ENCODE measurements at places on chromosomes 2 and 18.

DNA sequence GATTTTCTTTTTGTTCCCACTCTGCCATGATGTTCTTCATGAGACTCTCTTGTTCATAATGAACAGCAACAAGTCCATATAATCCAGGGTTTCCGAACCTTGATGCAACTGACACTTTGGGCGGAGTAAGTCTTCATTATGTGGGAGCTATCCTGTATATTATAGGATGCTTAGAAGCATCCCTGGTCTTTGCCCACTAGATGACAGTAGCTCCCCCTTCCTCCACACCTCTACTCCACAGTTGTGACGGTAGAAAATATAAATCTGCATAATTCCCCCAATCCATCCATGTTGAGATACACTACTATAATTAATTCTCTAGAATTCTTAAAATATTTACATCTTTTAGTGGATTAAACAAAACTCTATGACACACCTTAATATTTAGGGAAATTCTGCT lies 482.2 kb upstream of the CELF4 start:
- no peak for DNase-seq

DNA sequence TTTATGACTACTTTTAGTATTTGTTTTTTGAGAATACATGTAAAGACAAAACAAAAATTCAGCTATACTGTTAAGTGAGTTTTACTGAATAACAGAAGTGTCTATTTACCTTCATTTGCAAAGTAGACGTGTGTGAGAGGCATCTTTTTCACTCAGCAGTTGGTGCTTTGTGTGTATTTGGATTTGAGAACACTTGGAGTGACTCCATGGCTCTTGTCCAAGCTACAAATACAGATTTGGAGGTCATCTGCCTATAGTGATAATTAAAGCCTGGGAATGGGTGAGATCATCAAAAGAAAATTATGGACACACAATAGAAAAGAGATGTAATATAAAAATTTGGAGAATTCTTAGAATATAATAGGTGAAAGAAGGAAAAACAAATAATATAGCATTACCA lies 6.2 kb downstream of the NAB1 start:
- DNase-seq = no peak

DNA sequence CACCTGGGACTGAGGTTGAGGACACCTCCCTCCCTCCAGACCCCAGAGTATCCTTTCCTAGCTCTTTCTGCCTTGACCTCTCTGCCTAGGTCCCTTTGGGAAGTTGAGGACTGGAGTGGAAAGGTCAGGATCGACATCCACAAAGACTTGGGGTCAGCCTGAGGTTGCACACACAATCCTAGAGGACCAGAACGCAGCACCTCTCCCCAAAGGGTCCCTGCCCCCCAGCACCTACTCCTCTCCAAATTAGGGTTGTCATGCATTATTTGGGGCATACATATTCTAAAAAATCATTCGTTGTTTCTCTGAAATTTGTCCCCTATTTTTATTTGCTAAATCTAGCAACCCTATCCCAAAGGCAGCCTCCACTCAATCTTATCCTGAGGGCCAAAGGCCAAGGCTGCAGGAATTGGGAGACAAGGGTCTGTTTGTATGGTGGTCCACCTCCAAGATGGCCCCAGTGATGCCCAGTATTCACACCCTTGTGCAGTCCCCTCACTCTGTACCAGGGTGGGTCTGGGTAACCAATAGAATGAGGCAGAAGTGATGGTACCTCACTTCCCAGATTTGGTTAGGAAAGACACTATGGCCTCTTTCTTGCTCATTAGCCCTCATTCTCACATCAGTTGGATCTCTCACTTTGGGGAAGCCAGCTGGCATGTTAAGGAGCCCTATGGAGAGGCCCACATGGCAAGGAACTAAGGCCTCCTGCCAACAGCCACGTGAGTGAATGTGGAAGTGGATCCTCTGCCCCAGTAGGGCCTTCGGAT lies 3.5 kb upstream of the CHRNG start:
- DNase-seq = no peak

DNA sequence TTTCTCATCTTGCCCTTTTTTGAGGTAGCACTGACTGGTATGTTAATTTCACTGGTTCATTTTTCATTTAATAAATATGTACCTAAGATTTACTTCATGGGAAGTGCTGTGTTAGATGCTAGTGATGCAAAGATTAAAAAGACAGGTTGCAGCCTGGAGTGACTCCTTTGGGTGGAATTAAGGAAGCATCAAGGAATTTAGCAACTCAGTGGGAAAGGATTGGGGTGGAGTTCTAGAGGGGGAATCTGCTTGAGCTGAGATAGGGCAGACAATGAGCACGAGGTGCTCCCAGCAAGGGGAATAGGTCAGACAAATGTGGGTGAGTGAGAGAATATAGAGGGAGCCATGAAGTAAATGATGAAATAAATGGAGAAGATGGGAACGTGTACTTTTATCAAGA lies 57.0 kb downstream of the LYPD6 start:
- DNase-seq = no peak

- no peak for DNase-seq
Measured at GRCh38 chr2:172510088-172510487, 45.8 kb upstream of the PDK1 start.

DNA sequence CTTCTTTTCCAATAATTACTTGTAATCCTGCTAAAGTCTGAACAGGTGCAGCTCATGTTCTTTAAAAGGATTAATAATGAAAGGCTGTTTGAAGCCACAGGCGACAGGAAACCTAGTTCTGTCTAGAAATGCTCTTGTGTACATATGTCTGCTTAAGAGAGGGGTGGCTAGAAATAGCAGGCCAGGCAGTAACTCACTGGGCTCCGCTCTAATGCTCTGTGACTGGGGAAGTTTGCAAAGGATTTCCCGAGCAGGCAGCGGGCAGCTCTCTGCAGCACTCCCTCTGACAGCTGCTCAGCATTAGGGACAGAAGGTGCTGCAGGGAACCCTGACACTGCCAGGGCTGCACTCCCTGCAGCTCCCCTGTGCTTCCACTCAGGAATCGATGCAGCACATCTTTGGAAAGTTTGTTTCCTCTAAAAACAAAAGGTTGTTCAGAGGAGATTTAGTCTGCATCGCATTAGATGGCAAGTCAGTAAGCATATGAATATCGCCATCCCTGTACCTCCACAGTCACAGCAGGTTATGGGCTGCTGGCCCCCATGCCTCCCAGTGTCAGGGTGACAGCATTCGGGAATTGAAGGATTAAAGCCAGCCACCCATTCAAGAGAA lies 33.1 kb upstream of the TTC39C start:
- no peak for DNase-seq

DNA sequence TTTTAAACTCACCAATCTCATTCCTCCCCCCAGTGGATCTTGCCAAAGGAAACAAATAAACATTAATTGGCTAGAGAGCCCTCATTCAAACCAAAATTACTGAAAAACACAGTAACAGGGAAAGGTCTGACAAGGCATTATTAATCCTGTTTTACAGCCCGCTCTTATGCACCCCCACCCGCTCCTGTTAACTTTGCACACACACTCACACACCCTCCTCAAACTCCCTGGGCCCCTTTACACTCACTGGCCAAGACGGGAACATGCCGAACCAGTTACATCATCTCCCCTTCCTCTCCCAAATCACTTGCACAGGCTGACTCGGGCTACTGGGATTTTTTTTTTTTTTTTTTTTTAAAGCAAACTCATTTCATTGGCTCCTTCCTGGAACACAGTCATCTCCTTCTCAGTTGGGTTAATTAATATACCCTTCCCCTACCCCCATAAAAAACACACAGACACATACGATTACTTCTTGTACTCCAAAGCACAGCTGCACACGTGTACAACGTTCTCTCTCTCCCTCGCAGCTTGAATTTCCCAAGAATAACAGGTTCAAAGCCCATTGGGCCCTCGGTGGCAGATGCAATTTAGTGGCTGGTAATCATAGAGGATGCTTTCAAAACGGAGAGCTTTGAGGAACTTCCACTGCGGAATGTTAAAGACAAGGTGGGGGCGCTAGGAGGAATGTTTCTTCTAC lies 31.8 kb downstream of the KLF7 start:
- DNase-seq = no peak

DNA sequence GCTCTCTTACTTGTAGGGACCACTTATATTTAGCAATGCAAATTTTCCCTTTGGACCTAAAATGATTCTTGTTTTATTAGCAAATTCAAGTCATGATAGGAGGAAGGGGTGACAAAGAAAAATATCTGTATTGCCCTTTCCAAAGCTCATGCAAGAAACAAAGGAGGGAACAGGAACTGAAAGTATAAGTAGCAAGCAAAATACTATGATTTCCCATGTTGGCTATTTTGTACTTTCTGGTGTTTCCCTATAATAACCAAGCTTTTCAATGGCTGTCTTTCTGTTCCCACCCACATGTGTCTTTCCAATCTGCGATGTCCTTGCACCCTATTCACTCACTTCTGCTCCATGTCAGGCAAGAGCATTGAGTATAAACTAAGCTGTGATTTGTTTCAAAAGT lies 279.7 kb downstream of the RNF144A start:
- DNase-seq = no peak

GRCh38 chr2:125559186-125559585 lies 1096.8 kb upstream of the GYPC start:
- DNase-seq = no peak

DNA sequence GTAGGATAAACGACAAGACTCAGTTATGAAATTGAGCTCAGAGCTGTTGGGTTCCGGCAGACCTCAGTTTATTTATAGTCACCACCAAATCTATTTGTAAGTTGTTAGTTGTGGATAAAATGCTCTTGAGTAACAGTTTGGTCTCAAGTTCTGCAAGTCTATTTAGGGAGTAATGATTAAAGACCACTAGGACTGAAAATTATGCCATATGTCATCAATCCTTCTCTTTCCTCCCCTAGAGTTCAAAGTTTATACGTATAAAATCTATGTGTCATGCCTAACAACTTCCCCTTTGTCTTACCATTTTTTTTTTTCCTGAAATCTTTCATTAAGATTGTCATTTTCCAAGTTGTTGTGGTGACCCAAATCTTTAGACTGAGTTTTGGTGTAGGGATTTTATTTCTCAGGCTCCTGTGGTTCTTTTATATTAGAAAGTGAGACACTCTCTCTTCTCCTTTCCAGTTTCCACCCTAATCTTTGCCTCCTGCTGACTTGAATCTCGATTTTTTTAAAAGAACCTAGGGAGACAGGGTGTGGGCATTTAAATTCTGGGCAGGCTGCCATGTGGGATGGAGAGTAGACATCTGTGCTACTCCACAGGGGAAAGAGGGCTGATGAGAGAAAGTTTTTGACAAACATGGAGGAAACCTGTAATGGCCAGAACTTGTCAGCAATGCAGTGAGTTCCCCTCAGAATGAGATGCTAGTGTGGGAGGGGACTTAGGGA lies 51.0 kb downstream of the LAMA3 start:
- no peak for DNase-seq

GRCh38 chr2:122754561-122754960 lies 999.1 kb downstream of the TSN start:
- no peak for DNase-seq

- no peak for DNase-seq
Measured at GRCh38 chr18:77209587-77209986, 40.1 kb upstream of the GALR1 start.

DNA sequence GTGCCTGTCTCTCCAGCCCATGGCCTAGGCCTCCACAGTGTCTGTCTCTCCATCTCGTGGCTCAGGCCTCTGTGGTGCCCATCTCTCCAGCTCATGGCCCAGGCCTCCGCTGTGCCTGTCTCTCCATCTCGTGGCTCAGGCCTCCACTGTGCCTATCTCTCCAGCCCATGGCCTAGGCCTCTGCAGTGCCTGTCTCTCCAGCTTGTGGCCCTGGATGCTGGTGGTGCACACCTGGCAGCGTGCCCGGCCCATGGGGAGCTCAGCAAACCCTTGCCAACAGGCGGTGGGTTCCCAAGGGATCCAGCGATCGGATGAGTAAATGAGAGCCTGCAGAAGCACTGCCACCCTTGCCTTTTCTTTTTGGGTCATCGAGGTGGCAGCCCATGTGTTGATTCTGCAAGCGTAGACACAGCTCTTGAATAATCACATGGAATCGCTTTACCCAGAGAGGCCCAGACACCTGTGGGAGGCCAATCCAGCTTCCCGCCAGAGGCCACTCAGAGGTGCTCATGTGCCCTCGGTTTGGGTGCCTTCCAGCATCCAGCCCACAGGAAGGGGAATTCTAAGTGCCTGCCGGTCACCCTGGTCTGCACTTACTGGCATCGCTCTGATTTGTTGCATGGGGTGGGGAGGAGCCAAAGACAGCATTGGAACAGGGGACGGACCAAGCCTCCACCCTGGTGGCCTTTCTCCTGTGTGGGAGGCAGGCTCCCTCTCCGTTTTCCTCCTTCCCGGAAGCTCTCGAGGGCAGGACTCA lies 101.8 kb upstream of the HDAC4 start:
- no peak for DNase-seq

DNA sequence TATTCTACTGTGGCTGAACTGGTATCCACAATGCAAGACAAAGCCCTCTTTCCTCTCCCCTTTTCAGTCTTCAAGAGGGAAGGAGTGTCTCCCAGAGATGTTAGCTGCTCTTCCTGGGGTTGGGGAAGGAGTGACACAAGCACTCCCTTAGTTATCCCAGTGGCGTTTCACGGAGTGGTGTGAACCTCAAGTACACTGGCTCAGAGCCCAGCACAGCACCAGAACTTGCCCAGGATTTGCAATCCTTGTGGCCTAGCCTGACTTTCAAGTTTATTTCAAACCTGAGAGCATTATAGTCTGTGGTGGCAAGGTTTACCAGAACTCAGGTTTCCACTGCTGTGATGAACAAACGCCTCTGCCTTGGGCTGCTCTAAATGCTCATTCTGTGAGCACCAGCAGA lies 162.5 kb downstream of the CCDC102B start:
- DNase-seq = no peak

- DNase-seq = no peak
Measured at GRCh38 chr18:79136742-79137141, 67.5 kb downstream of the ATP9B start.

GRCh38 chr2:99448556-99448955 lies 41.3 kb downstream of the REV1 start:
- DNase-seq = no peak

- DNase-seq = no peak
Measured at GRCh38 chr18:76621782-76622495, 126.9 kb upstream of the ZNF516 start.

- DNase-seq = no peak
Measured at GRCh38 chr18:73944715-73945114, 202.9 kb downstream of the FBXO15 start.

DNA sequence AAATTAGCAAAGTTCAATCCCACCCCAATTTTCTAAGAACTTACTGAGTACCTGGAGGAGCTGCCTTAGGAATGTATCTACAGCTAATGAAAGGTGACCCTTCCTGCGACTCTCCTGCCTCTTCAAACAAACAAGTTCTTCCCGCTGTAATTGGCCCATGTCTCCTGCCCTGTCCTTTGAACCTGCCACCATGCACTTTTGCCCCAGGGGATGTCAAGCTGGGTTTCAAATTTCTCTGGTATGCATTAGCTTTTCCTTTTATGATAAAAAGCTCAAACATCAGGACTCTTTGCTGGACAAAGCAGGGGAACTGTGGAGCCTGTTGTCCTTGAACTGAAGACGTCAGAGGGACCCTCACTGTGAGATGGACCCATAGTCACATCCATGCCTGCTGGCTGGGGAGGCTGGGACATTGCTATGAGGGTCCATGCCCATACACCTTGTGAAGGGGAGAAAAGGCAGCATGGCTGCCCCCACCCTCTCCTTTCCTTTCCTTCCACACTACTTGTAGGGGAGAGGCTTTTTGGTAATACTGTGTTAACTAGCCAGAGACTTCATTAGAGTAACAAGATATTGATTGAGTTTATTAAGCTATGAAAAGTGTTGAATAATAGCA lies 210.7 kb upstream of the COPS8 start:
- DNase-seq = no peak

GRCh38 chr2:201344663-201345366 lies 12.3 kb downstream of the FLACC1 start:
- DNase-seq = no peak
